MCF 10A (cell line): ENCODE measurements at places on chromosomes 4 and X.

DNA sequence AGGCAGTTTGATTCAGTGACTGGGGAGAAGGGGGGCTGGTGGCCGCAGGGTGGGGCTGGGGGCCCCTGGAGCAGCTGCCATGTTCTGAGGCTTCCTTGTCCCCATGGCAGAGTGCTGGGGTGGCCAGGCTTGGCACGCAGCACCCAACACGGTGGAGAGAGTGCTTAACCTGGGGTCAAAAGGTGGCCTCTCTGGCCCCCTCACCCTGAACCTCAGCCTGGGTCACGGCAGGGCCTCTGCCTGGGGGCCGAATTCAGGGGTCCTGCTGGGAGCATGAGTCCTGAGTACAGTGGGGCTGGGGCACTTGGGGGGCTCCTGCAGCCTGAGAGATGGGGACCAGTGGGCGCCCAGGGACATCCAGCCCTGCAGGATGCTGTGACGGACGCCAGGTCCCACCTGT, 19.9 kb downstream of the FGFRL1 start:
- DNase-seq: no peak

GRCh38 chrX:21354725-21355124, 19.5 kb upstream of the CNKSR2 start:
- DNase-seq: peak; percentile 25

- no peak for DNase-seq
Measured at GRCh38 chrX:26927419-26927818, 535.7 kb downstream of the PPP4R3C start.

DNA sequence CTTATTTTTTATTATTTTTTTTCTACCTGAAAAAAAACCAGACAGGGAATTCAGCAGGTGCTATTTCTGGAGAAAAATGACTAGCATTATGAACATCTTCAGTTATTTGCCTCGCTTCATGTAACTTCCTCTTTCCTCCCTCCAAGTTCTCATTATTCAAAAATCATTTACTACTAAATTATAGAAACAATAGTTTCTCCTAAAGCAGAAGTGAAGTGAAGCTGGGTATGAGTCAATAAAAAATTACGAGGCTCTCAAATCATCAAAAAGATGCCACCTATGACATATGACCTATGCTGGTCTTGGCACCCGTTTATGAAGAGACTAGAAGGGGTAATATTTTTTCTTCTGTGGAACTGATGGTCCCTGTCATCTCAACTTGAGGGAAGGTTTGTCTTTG, 145.0 kb upstream of the AADAT start:
- no peak for DNase-seq

GRCh38 chr4:123821861-123822260, 425.3 kb downstream of the SPRY1 start:
- DNase-seq: no peak

GRCh38 chr4:13331827-13332226, 152.3 kb downstream of the RAB28 start:
- no peak for DNase-seq

DNA sequence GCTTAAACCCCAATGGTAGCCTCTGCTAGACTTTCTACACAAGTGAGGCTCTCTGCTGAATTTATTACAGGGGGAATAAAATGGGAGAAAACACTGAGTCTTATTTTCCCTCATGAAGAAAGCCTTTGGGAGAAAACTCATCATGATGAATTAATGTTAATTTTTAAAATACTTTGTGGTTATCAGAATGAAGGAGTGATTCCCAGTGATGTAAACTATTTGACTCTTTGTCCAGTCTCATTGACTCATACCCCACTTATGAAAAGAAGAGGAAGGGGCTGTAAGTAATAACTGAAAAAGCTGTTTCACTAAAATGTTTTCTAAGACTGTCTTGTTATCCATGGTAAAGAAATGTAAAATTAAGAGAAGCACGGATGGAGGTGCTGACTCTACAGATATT, 208.8 kb downstream of the GRIA3 start:
- DNase-seq: no peak

DNA sequence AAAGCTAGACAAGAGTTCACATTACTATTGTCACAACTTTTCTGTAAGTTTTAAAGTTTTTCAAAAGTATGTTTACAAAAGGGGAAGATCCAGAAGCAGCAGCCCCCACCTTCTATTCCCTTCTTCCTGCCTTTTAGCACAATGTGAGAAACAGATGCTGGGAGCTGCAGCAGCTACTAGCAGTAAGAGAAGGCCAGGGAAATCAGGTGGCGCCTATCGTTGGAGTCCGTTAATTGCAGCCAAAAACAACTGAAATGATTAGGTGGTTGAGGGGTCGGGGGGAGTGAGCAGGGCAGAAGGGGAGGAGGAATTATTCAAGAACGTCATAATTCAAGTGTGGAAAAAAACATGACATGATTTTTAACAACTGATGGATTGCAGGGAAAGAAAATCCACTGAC, 27.4 kb downstream of the FRYL start:
- no peak for DNase-seq

GRCh38 chrX:70175338-70175737, 1.9 kb upstream of the DGAT2L6 start:
- no peak for DNase-seq

DNA sequence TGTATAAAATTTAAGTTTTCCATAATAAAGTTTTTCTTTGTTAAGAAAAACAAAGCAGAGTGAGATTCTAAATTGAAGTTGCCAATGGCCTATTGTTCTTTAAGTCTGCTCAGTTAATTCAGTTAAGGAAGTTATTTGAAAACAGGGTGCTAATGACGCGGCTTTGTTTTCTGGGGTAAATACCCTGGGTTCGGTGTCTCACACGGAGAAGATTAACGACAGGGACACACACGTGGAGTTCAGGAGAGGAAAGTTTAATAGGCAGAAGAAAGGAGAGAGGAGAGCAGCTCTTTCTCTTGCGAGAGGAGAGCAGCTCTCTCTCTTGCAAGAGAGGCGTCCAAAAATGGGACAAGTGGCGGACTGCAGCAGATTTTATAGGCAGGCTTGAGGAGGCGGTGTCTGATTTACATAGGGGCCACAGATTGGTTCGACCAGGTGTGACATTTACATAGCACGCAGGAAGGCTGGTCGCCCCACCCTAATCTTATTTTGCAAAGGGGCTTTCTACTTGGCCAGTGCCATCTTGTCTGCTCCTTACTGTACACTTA, 9.6 kb downstream of the CA5B start:
- no peak for DNase-seq

DNA sequence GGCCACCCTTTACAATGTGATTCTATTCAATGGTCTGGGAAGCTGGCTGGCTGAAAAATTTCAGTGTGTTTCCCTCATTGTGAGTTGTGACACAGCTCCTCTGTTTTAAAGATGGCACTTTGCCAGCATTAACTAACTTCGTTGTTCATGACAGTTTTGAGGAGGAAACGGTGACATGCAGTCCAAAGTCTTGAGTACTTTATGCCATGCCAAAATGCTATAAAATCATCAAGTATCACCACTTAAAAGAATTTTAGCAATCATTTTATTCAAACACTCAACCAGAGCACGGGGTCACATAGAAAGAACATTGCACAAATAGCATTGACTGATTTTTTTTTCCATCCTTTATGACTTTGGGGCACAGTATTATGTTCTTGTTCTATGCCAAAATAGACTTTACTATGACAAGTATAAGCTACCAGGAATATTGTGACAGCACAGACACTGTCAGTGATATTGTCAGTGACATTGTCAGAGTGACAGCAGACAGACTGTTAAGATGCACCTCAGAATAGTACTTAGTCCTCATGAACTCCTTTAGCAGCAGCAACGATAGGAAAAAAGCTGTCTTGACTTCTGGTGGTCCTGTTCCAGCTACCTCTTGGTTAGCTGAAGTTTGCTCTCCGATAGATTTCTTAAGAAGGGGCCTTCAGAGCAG, 46.7 kb downstream of the CXCL13 start:
- DNase-seq: peak; percentile 16

- DNase-seq: no peak
Measured at GRCh38 chr4:159592898-159593556, 490.1 kb downstream of the RAPGEF2 start.

GRCh38 chr4:22045051-22045630, 96.6 kb upstream of the KCNIP4 start:
- DNase-seq: no peak

DNA sequence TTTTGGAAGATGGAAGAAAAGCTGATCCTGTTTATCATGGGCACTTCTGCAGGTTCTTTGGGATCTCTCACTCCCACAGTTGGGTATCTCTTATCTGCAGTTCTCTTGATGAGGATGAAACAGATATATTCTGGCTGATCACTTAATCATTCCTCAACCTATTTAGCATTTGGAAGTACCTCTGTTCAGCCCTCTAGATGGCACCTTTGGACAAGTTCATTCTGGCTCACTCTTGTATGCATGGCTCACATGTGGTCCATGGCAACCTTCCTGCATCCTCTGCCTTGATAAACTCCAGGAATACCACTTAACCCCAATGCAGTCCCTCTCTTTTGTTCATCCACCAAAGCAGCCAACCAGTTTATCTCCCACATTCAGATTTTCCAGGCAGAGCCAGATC, 74.2 kb downstream of the SMARCA5 start:
- DNase-seq: peak; percentile 45

DNA sequence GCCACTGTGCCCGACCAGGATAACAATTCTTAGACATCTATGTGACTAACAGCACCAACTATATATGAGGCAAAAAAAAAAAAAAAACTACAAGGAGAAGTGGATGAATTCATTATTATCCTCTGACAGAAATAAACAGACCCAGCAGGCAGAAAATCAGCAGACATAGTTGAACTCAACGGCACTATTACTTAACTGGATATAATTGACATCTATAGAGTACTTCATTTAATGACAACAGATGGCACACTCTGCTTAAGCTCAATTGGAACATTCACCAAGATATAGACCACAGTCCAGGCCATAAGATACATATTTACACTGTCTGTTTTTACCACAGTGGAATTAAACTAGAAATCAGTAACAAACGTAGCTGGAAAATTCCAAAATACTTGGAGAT, 13.3 kb downstream of the CLDN22 start:
- no peak for DNase-seq

GRCh38 chr4:45679411-45679810, 444.4 kb downstream of the GABRG1 start:
- DNase-seq: no peak

GRCh38 chr4:78787392-78788006, 11.3 kb downstream of the BMP2K start:
- DNase-seq: no peak

GRCh38 chrX:11558972-11559371, 106.7 kb downstream of the ARHGAP6 start:
- peak; percentile 46 for DNase-seq

- no peak for DNase-seq
Measured at GRCh38 chrX:126697091-126697490, 122.4 kb upstream of the PRR32 start.

DNA sequence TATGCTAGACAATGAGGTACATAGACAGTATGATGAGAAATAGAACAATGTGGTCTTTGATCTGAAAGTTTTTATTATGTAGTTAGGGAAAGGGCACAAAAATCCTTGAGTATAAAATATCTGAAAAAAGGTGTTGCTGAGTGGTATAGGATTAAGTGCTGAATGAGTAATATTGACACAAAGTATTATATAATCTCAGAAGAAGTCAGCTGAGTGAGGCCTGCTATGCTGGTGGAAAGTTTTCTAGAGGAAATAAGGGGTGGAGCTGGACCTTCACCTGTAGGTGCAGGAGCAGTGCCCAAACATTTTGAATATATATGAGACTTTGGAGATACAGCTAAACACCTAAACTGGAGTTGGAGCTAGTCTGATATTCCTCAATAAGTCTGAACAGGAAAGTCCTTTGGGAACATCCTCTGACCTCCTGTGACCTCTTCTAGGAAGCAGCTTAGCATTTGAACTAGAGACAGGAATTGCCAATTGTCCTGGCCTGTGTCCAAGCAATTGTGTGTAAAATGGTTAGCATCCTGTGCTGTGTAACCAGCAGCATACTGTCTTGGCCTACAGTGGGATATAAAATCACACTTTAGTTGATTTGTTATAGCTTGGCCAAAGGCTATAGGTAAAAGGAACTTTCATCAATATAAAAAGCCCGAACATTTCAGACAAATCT, 285.3 kb downstream of the ANKRD50 start:
- peak; percentile 42 for DNase-seq

GRCh38 chr4:1809754-1810502, 16.8 kb downstream of the FGFR3 start:
- peak; percentile 68 for DNase-seq

- DNase-seq: no peak
Measured at GRCh38 chr4:8322794-8323704, 53.5 kb downstream of the HTRA3 start.

- peak; percentile 82 for DNase-seq
Measured at GRCh38 chr4:159547645-159548308, 444.9 kb downstream of the RAPGEF2 start.

DNA sequence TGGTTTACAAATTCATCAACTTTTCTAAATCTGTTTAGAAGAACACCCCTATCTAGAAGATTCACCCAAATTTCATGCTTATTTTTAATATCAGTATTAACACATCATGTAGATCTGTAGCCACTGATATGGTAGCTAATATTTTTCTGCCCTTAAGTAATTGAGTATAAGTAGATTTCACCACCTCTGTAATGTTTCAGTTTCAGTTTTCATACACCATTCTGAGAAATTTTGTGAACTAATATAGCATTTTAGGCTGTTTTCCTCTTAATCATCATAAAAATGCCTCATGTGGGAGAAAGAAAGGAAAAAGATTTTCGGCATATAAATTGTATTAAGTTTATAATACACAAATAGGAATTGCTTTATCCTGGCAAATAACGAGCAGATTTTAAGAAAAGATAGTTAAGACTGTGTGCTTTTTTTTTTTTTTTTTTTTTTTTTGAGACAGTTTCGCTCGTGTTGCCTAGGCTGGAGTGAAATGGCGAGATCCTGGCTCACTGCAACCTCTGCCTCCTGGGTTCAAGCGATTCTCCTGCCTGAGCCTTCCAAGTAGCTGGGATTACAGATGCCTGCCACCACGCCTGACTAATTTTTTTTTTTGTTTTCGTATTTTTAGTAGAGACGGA, 21.4 kb upstream of the RBPJ start:
- no peak for DNase-seq

- peak; percentile 78 for DNase-seq
Measured at GRCh38 chr4:87375719-87376291, 15.2 kb downstream of the HSD17B11 start.

- DNase-seq: peak; percentile 8
Measured at GRCh38 chr4:141142423-141142822, 9.2 kb upstream of the RNF150 start.

DNA sequence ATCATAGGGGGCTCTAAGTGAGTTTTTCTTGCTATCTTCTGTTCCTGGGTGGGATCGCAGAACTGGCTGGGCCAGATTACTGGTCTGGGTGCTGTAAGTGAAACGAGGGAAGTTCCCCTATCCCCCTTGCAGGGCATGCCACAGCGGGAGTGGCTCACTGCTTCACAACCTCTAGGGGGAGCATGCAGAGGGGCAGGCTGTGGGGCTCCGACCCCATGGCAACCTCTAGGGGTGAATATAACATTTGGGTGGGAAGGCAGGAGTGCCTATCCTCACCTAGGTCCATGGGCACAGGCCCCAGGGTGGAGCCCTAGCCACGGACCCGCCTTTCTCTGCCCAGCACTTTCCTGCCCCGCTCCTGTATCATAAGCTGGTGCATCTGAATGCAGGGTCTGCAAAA, 1.7 kb upstream of the RRAGB start:
- DNase-seq: no peak
